ENCODE measurements at places on chromosomes 13 and 19. TPM values are rescaled to one million over a fixed set of nuclear protein-coding genes. Genes with fewer than 3 reads are reported as not detected.

- no peak for DNase-seq
These were observed 182.8 kb downstream of the FOXO1 start for GRCh38 chr13:40483601-40484000.

- peak; percentile 6 for DNase-seq
These were observed 1068.4 kb upstream of the SPRY2 start for GRCh38 chr13:81409284-81409683.

DNA sequence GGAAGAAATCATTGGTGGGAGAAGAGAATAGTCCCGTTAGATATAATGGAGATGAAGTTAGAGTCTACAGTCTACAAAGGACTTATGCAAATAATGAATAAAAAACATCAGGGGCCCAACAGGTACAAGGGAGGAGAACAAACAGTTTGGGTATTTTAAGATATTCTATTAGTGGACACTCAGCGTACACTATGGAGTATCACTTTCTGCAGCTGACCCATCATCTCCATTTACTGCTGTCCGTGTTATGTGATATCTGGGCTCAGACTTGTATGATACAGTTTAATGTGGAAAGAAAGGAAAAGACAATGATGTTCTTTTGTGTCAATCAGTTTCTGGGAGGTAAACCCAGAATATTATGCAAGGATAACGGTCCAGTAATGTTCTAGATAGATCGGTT is 126.2 kb downstream of the RAB20 start:
- no peak for DNase-seq

DNA sequence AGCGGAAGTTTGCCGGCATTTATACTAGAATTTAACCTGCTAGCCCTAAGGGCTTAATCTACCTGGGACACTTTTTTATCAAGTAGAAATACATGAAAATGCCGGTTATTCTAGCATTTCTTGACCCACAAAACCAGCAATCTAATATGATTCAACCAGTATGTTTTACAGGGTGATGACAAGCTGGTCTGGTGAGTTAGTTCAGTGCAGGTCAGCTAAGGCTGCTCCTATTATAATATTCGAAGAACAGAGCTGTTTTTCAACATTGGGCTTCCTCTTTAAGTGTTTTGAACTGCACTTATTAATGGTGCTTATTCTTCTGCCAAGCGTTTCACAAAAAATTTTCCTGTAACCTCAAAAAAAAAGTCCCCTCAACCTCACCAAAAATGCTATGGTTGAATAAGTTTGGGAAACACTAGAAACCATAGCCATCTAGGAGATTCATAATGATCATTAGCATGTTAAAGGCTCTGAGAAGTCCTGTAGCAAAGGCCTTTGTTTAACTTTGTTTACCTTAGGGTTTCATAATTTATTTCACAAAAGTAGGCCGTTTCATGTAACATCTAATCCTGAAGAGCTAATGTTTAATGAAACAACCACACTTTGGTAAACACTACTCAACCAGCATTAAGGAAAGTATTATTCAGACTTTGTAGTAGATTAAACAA is 526.6 kb downstream of the KLF12 start:
- no peak for DNase-seq

- no peak for DNase-seq
These were observed 210.1 kb upstream of the SPRY2 start for GRCh38 chr13:80550971-80551441.

DNA sequence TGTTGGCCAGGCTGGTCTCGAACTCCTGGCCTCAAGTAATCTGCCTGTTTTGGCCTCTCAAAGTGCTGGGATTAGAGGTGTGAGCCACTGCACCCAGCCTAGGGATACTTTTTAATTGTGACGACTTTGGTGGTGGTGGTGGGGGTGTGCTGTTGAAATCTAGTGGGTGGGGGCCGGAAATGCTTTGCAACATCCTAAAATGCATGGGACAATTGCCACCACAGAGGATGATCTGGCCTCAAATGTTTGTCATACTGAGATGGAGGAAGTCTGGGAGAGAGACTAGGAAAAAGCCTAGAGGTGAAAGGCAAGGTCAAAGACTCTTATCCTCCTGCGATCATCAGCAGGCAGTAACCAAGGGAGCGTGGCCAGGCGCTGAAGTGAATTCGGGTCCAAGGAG is 1.4 kb downstream of the NWD1 start:
- DNase-seq: no peak

DNA sequence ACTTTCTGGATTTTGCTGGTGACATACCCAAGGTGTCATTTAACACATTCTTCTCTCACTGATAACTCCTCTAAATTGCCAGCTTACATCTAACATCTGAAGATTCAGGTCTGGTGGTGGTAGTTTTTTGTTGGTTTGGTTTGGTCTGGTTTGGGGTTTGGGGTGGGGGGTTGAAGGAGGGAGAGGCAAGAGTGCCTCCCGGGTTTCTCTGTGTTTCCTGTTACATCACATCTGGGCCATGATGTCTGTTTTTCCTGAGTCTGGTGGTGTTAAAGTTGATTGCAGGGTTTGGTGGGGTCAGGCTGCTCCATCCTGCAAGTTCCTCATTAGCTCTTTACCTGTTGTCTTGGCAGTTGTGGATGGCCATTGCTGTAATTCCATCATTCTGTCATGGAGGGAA is 155.8 kb upstream of the UBL3 start:
- DNase-seq: no peak

- peak; percentile 46 for DNase-seq
These were observed 118.4 kb downstream of the COG6 start for GRCh38 chr13:39773833-39774232.

GRCh38 chr19:42121656-42122069 is 10.6 kb downstream of the POU2F2 start:
- DNase-seq: peak; percentile 98

GRCh38 chr19:52237197-52237596 is 32.2 kb upstream of the ZNF766 start:
- no peak for DNase-seq

DNA sequence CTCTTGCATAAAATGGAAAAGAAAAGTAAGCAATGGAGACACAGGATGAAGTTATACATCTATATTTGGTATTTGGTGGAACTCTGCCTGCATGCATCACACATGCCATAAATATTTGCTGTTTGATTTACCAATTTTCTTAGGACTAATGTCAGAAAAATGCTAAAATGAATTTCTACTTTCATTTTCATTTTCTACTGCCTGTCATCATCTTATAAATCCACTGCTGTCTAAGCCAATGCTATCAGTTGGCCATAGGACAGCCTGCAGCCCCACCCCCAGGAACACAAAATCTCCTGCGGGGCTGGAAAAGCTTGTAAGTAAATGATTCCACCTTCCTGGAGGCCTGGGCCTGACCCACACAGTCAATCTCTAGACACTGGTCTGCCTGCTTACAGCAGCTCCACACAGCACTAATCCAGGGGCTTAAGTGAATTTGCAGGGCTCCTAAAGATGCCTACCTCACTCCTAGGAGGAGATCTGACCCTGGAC is 122.0 kb downstream of the ENOX1 start:
- DNase-seq: peak; percentile 70

- DNase-seq: no peak
These were observed 136.1 kb downstream of the COL4A1 start for GRCh38 chr13:110170882-110171281.

GRCh38 chr19:41876847-41877832 is at the start of gene CD79A:
TSS of gene CD79A (plus strand) at chr19:41877279. CDS start at chr19:41877305, 26 bp downstream.
- no peak for DNase-seq

DNA sequence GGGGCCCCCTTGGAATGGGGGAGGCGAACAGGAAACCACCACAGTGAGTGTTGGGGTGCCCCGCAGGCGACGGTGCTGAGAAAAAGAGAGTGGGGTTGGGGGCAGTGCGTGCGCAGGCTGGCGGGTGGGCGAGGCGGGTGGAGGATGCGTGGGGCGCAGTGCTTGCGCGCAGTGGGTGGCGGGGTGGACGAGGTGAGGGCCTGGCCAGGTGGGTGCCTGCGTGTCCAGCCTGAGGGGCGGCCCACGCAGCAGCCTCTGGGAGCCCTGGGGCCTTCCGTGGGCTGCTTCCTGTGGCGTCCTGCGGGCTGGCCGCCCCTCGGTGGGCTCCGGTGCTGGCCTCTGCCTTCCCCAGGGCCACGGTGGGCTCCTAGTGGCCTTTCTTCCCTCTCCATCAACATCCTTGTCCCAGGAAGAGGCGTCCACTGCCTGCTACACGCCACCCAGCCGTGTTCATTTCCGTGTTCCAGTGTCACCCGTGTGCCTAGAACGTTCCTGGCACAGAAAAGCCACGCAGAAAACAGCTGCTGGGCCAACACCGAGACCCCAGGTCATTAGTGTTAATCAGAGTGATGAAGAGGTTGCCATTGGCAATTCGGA is 7.1 kb downstream of the ATP11A start:
- no peak for DNase-seq

- peak; percentile 88 for DNase-seq
These were observed 2.2 kb upstream of the COLGALT1 start for GRCh38 chr19:17553256-17553655.

- no peak for DNase-seq
These were observed 61.5 kb upstream of the TDRD3 start for GRCh38 chr13:60335531-60335930.

- no peak for DNase-seq
These were observed 13.2 kb downstream of the C19orf44 start for GRCh38 chr19:16509141-16510061.

- DNase-seq: no peak
These were observed 39.2 kb upstream of the SEMA6B start for GRCh38 chr19:4598712-4599111.

DNA sequence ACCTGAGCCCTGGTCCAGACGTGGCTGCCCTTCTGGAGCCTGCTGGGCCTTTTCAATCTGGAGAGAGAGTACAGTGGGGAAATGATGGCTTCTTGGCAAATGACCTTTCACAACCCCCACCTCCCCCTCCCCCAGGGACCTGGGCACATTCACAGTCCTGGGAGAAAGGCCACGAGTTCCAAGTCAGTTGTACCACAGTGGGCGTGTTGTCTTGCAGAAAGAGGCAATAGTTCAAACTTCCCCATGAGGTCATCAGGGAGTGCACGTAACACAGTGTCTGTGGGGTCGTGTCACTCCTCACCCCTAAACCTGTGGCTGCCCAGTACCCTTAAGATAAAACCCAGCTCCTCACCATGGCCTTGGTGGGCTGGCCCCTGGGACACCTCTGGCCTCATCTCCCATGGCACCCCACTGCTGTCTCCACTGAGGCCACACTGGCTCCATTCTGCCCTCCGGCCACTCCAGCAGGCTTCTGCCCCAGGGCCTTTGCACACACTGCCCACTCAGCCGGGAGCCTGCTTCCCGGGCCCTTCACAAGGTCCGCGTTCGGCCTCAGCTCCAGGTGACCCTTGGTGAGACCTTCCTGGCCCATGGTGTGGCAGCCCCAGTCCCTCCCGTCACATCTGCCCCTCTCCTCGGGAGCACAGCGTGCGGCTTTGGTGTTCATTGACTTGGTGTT is 13.3 kb downstream of the PLIN4 start:
- no peak for DNase-seq

DNA sequence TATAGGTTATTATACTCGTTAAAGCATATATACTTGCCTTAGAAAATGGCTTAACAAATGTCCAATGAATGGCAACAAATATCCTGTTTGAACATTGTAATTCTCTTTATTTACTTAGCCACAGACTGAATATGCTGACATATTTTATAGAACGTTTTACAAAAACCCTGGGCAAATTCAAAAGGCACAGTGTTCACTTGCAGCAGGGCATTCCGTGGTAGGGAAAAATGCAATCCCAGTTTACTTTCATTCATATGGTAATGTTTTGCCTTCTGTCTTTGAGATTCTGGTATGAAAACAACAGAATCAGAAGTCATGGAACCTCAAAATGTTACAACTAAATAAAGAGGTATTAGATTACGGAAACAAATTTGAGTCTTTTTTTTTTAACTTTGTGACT is 56.2 kb upstream of the MYCBP2 start:
- DNase-seq: no peak

- DNase-seq: no peak
These were observed 239.9 kb downstream of the SPRY2 start for GRCh38 chr13:80101040-80101439.

GRCh38 chr19:7196763-7197118 is 97.5 kb downstream of the INSR start:
- DNase-seq: no peak

DNA sequence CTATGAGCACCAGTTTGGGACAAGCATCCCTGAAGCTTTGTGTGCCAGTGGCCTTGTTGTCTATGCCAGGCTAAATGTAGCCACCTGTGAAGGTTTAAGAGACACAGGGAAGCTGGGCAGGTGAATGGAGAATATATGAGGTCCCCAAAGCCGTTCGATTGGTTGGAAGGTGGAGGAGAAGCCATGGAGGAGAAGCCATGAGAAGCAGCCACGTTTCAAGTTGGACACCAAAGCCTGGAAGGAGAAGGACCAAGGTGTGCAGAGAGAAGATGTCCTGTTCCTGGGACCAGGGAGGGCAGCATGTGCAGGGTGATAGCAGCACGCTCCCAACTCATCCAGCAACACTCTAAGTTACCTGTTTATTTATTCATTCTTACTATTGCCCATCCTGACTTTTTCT is 432.3 kb upstream of the TSHZ3 start:
- no peak for DNase-seq

DNA sequence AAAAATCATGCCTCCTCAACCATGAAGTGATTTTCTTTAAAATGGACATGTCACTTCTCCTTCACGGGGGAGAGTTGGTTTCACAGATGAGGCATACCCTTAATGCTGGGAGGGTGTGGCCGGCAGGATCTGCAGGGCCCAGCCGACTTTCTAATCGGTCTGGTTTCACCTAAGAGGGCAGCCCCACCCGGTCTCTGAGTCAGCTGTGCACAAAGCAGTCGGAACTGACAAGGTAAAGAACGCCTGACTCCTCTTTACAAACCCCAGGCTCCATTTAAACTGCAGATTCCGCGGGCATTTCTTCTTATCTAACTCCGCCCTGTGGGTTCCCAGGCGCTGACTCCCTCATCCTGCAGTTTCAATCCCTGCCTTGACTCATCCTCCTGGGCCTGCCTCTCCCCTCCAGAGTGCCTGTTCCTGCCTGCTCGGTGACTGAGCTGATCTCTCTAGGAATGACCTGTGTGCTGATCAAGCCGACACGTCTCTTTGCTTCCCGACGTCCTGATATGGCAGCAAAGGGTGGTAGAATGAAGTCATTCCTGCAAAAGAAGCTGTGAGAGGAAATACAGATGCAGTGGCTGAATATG is 63.4 kb downstream of the EFNB2 start:
- DNase-seq: peak; percentile 96

DNA sequence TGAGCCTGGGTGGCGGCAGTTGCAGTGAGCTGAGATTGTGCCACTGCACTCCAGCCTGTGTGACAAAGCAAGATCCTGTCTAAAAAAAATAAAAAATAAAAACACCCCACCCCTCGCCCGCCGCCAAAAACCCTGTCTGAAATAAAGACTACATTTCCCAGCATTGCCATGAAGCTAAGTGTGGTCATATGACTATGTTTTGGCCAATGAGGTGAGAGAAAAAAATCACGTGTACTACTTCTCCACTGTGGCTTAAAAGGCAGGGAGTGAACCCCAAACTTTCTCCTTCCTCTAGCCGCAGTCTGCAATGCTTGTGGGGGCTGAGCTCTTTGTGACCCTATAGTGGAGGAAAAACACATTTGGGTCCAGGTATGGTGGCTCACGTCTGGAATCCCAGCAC is 54.9 kb downstream of the COLGALT1 start:
- no peak for DNase-seq

The GRK1 gene
- not detected for total RNA-seq

The MEIOSIN gene
- total RNA-seq: 0.07 TPM

The ZNF610 gene
- not detected for total RNA-seq

The PSENEN gene
- 50.6 TPM for total RNA-seq

The LILRB1 gene
- total RNA-seq: not detected

The ZNF728 gene
- not detected for total RNA-seq

The KLK4 gene
- not detected for total RNA-seq

The C19orf85 gene
- total RNA-seq: 0.10 TPM

The PCDH9 gene
- 0.50 TPM for total RNA-seq
